ENCODE measurements at places on chromosomes 4 and X.
A peak's percentile ranks its signal among the peaks of the same experiment; 100 is the strongest.

DNA sequence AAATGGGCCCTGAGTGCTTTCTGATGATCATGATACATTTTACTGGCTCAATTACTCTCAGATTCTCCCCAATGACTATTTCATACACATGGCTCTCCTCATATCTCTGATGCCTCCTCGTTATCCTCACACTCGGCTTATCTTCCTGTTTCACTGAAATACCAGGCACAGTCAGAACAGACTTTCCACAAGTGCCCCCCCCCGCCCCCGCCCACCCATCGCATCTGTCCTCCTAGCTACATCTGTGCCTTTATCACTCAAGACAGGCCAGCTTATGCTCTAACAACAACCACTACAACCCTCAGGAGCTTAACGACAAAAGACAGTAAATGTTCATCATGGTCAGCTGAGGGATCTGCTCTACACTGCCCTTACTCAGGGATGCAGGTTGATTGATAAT, 610.6 kb upstream of the DIPK2B start:
- DNase-seq: no peak

DNA sequence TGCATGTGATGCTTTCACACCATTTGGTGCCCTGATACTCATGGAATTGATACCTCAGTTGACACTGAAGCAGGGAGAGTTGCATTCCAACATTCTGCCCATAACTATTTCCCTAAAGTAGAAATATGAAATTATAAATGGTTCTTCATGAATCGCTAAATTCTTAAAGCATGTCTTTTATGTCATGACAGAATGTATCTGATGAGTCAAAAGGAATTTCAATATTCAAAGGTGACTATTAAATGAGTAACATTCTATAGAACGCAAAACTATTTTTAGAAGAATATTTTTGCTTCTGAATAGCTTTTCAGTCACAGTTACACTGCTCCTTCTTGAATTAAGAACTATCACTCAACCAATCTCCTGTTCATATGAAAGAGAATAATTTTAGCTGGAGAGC, 152.8 kb downstream of the ADGRA3 start:
- no peak for DNase-seq

GRCh38 chrX:131633285-131633917, 89.5 kb downstream of the OR13H1 start:
- peak; percentile 82 for DNase-seq

- DNase-seq: no peak
Observed at GRCh38 chr4:5823542-5824211, 69.2 kb downstream of the CRMP1 start.

GRCh38 chr4:169869490-169869889, 111.7 kb upstream of the HPF1 start:
- DNase-seq: no peak

DNA sequence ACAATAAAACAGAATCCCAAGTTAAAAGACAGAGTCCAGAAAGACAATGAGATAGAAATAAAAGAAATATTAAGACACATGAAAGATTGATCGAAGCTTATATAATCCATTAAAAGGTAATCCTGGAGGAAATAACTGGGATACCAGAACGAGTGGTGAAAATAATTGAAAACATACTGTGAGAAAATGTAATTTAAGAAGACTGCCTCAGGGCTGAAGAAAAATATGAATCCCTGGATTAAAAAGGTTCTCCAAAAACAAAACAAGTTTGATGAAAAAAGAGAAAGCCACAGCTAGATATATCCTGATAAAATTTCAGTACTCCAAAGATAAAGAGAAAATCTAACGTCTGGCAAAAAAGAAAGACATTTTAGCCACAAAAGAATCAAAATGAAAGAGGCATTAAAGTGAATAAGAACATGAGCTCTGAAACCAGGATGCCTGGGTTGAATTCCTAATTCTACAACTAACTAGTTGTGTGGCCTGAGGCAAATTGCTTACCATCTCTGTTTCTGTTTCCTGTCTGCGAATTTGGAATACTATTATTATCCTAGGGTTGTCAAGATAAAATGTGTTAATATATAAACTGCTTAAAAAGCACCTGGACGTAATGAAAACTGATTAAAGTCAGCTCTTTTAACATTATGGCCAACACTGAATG, 5.5 kb downstream of the DDX60L start:
- no peak for DNase-seq

DNA sequence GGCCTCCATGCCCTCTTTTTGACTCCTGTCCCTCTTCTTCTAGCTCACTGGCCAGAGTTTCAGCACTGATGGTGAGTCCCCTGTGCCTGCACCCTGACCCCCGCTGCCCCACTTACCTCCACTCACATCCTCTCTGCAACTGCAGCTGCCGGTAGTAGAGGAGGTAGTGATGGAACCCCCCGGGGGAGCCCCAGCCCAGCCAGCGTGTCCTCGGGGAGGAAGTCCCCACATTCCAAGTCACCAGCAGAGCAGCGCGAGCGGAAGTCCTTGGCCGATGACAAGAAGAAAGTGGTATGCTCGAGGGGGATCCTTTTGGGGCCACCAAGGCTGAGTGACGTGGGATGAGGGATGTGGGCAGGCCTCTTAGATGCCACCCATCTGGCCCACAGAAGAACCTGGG, 5.8 kb downstream of the ARAF start:
- no peak for DNase-seq

DNA sequence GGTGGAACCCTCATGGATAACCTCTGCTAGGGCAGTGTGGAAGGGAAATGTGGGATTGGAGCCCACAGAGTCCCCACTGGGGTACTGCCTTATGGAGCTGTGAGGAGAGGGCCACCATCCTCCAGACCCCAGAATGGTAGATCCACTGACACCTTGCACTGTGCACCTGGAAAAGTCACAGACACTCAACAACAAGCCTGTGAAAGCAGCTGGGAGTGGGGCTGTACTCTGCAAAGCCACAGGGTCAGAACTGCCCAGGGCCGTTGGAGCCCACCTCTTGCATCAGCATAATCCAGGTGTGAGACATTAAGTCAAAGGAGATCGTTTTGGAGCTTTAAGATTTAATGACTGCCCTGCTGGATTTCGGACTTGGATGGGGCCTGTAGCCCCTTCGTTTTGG, 11.6 kb downstream of the ARMCX5 start:
- no peak for DNase-seq

GRCh38 chrX:80879916-80880315, 70.2 kb upstream of the BRWD3 start:
- DNase-seq: no peak
